ENCODE measurements at places on chromosomes 7 and 10.

DNA sequence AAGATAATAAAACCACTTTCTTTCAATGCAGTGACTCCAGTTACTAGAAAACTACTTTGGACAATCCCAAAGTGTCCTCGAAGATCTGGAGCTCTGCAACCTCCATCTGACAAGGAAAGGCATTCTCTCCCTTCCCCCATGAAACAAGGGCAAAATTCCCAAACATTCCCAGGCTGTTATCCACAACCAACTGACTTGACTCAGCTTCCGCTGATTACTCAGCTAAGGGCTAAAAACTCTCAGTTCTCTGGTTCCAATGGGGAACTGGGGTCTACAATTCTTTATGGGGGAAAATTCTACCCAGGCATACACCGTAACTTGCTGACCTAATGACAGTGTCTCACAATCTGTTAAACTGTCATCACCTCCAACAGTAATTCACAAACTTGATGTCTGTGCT lies 48.4 kb downstream of the SFMBT2 start:
- DNase-seq = no peak

DNA sequence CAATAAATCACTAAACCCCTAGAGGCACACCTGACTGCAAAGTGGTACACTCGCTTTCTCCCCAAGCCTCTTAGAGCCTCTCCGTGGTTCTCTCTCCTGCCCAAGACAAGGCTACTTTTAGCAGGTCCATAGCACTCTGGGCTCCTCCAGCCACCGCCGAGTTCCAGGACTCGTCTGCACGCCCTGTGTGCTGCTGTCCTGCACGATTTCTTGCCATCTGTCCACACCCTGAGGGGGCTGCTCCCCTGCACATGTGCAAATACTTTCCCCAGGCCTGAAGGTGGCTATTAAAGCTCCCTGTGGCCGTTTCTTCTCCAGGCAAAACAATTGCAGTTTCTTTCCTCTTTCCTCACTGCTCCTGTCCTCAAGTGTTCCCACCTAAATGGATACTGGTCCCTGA lies 414.3 kb downstream of the PLXNA4 start:
- no peak for DNase-seq

GRCh38 chr10:131043039-131043691 lies 268.4 kb downstream of the TCERG1L start:
- DNase-seq = no peak

GRCh38 chr7:55212176-55212575 lies 153.0 kb upstream of the LANCL2 start:
- DNase-seq = no peak

- no peak for DNase-seq
Observed at GRCh38 chr10:8889538-8889937, 835.0 kb downstream of the GATA3 start.

GRCh38 chr7:48109848-48110663 lies 21.0 kb downstream of the UPP1 start:
- DNase-seq = peak; percentile 82

GRCh38 chr7:1013581-1013980 lies 30.6 kb downstream of the CYP2W1 start:
- no peak for DNase-seq

GRCh38 chr7:148050492-148051158 lies 539.9 kb upstream of the C7orf33 start:
- DNase-seq = no peak

- no peak for DNase-seq
Observed at GRCh38 chr10:50885097-50885859, at the start of gene A1CF. A1CF (minus strand) TSS chr10:50885627; CDS start chr10:50859940, 25,687 bp downstream.

- no peak for DNase-seq
Observed at GRCh38 chr7:39304178-39304577, 262.0 kb upstream of the YAE1 start.

DNA sequence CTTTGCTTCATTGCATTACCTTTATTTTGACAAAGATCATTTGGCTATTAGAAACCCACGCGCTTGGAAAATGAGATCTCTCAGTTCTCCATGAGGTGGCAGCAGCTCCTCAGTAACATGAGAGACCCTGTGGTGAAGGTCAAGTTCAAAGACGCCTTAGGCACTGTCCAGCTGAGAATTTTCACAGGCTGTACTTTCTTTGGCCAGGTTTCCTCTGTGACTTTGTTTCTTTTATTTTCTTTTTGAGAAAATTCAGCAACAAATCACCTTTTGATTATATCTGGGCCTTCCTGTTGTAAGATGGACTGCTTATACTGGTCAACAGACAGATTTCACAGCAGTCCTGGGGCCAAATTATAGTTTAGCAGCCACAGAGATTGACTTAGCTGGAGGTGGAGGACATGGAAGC lies 54.5 kb downstream of the RAB18 start:
- DNase-seq = no peak

- no peak for DNase-seq
Observed at GRCh38 chr7:230274-230673, 37.9 kb downstream of the FAM20C start.

GRCh38 chr7:31304446-31304845 lies 36.1 kb downstream of the NEUROD6 start:
- no peak for DNase-seq

GRCh38 chr7:138667535-138668228 lies 33.5 kb downstream of the SVOPL start:
- DNase-seq = peak; percentile 7

DNA sequence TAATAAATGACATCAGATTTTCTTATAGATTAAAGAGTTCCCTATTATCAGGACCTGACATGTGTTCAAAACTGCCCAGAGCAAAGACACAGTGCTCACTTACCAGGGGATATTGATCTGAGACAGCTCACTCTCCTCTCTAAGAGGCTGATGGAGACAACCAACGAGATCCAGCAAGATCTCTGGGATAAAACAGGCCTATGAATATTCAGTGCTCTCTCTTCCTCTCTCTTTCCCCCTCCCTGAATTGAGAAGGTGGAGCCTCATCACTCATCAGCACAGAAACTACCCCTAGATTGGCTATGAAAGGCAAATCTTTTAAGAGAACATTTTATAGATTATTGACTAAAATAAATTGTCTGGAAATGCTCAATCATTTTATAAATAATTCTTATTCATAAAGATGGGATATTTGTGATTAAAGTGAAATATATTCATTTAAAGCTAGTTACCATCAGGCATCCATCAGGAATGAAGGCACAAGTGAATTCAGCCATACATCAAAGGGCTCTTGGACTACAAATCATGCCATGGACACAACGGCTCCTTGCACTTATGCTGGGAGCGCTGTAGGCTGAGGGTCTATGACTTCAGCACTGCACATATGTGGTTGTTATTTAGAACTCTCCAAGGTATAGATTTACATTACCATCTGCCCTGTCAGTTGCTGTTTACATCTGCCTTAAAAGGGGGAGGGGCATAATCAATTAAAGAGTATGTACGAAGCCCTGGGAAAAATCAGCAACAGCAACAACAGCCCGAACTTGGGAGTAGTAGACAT lies 3.4 kb upstream of the PPP1R17 start:
- no peak for DNase-seq

DNA sequence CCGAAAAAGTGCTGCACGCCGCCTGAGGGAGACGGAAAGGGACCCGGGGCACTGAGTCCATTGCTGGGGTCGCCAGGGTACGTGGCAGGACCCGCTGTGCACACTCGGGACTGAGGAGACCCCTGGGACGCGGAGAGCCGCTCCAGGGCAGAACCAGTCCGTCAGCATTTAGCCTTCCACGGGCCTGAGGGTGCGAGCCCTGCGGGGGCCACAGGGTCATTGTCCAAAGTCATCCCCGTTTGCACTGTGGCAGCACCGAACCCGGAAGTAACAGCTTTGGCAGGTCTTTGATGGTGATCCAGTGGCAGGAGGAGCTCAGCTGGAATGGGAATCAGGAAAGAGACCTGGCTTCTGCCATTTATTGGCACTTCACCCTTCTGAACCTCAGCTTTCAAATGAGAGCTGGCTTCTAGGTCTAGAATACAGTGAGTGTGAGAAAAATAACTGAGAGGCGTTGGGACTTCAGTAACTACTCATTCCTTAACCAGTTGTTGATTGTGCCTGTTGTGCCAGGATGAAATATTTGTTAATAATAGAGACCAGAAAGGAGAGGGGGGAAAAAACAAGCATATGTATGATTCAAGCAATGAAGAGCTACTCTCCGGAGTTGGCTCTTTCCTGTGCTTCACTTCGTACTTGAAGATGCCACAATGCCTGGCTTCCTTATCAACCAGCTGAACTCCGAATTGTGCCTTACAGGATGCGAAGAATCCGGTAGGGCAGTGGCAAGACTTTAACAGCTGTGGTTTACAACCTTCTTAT lies 811 bp upstream of the ARHGAP12 start:
- DNase-seq = no peak

DNA sequence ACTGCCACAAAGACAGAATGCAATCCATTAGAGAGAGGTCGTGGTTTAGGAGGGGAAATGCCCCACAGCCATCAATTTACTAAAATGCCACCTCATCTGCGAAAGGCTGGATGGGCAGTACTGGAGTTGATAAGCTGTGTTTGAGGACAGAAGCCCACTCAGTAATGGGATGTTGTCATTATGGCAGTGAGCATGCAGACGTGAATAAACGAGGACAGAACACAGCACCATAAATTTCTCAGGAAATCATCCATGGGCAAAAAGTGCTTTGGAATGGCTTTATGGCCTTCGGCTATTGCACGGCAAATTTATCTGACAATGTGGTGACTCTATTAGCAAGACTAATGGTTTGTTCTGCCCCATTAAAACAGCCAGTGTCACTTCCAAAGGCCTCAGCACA lies 15.9 kb upstream of the C10orf53 start:
- no peak for DNase-seq

DNA sequence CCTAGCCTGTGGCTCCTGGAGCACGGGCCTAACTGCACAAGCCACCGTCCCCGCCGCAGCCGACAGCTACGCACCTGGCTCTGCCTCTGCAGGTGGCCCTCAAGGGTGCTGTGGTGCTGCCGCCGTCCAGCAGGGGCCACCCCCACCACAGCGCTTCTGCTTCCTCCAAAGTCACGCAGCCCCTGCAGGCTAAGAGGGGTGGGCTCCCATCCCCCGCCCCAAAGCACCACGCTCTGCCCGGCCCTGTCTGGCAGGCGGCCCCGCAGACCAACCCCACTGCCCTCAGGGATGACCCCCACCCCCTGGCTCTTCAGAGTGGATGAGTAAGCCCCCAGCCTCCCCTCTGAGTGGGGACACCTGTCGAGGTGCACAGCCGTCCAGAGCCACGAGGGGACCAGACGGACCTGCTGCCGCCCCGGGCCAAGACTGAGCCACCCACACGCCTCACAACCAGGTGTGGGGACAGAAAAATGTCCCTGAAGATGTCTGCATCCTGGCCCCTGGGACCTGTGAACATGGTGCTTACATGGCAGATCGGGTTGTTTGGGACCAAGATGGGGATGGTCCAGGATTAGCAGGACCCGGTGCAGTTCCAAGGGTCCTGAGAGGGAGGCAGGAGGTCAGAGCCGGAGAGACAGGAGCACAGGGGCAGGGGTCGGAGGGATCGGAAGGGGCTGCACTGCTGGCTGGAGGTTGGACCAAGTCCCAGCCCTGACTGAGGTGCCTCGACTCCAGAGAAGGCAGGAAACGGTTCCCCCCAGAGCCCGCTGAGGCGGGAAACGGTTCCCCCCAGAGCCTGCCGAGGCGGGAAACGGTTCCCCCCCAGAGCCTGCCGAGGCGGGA lies 9.0 kb upstream of the ADAP1 start:
- no peak for DNase-seq

GRCh38 chr7:4727914-4728705 lies 46.0 kb downstream of the FOXK1 start:
- no peak for DNase-seq

DNA sequence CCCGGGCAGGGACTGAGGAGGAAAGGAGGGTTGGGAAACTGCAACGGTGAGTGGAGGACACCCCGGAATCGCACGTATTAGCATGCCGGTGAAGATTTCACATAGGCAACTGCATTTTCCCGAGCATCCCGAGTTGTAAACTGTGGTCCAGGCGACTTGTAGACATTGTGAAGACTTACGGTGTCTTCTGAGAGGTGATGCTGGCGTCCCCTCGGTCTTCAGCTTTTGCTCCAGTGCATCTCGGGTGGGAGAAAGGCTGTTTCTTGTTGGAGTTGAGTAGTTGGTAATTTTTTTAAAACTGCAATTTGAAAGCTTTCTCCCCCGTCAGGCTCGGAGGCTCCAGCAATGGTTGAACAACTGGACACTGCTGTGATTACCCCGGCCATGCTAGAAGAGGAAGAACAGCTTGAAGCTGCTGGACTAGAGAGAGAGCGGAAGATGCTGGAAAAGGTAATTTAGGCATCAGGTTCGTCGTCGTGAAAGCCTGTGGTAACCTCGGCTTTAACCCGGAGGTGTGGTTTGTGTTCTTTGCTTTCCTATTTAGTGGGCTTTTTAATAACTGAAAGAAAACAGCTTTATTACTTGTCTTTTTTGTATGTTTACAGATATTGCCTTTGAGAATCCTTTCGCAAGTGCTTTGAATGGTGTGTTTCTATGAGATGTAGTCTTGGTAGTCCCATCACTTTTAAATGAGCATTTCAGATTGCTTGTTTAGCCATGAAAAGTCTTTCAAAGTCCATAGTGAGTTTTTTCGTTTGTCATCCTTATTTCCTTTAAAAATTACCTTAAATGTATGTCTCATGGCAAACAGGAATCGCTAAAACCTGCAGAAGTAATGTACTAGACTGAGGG lies 687 bp downstream of the HELLS start:
- DNase-seq = no peak

Data from stimulated activated CD4-positive, alpha-beta T cell treated with anti-CD3 and anti-CD28 coated beads, Interleukin-15, amount 100 ng/mL, for 48 hours (primary cell).